ENCODE measurements at places on chromosomes 11 and 22. TPM values are rescaled to one million over a fixed set of nuclear protein-coding genes. Genes with fewer than 3 reads are reported as not detected.

The FGF3 gene
- total RNA-seq, result not detected

The GGTLC2 gene
- not detected for total RNA-seq

The MUC5B gene
- total RNA-seq, result not detected

The TPBGL gene
- total RNA-seq, result 0.41 TPM

The MPEG1 gene
- not detected for total RNA-seq

The CLDN5 gene
- 0.21 TPM for total RNA-seq

The IL18 gene
- not detected for total RNA-seq

The FAM76B gene
- total RNA-seq, result 34.2 TPM

The OR4C46 gene
- not detected for total RNA-seq

The MMP12 gene
- total RNA-seq, result 0.19 TPM

The ANKRD49 gene
- total RNA-seq, result 14.6 TPM

The OR5B12 gene
- total RNA-seq, result not detected

The ANO5 gene
- total RNA-seq, result 3.7 TPM

The OR8D4 gene
- total RNA-seq, result not detected

The CNTN5 gene
- total RNA-seq, result 0.66 TPM

The PRR33 gene
- total RNA-seq, result not detected

The NCF4 gene
- not detected for total RNA-seq

The TMEM179B gene
- total RNA-seq, result 52.1 TPM

The PLAAT2 gene
- not detected for total RNA-seq

The LARGE1 gene
- not detected for total RNA-seq

The SUSD2 gene
- total RNA-seq, result 1.3 TPM

The GLB1L2 gene
- total RNA-seq, result 21.7 TPM

The SCUBE1 gene
- 0.24 TPM for total RNA-seq

The GRIA4 gene
- not detected for total RNA-seq

The CABP4 gene
- total RNA-seq, result not detected

The RAB6A gene
- 104 TPM for total RNA-seq

The OR8B12 gene
- not detected for total RNA-seq

The SCT gene
- 1.1 TPM for total RNA-seq

The SYT13 gene
- total RNA-seq, result 0.30 TPM

The CRYAB gene
- total RNA-seq, result 0.87 TPM

The RDX gene
- 381 TPM for total RNA-seq
